ENCODE measurements at places on chromosomes 2 and 18. TPM values are rescaled to one million over a fixed set of nuclear protein-coding genes. Genes with fewer than 3 reads are reported as not detected.

Gene SERPINB12
- polyA plus RNA-seq = not detected

Gene APOB
- polyA plus RNA-seq = not detected

GRCh38 chr2:120992791-120993555, 257.3 kb downstream of the GLI2 start:
- no peak for DNase-seq

DNA sequence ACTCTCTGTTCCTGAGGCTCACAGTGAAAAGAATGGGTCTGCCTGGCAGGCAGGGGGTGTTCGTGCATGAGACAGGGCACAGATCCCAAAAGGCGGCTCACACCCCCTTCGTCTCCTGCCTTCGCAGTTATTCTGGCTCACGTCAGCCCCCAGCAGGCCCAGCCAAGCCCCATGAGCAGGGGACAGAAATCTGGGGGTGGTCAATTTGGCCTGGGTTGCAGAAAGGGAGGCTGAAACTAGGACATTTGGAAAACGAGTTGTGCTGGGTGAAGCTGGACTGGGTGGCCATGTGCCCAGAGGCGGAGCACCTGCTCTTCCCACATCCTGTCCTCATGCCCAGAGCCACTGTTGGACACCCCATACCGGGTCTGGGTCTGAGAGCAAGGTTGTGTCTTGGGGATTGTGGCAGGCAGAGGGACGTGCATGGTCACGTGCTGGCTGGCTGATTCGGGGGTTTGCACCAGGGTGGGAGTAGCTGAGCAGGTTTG, 99.0 kb upstream of the MCFD2 start:
- DNase-seq = no peak

DNA sequence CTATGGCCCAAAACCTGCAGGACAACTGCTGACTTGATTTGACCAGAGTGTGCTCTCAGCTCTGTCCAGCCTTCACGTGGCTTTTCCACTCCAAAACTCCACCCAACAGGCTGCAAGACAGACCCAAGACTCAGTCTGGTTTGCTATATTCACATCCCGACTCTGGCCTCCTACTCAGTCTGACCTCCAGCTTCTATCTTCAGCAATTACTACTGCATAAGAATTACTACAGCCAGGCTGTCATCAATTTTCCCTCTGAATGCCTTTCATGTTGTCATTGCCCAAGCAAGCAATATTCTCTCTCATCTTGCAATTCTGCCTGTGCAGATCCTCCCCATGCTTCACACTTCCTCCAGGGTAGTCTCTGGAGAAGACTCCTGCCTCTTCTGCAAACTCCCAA, 53.6 kb upstream of the GYPC start:
- DNase-seq = no peak

GRCh38 chr2:199509403-199509802, 51.7 kb upstream of the SATB2 start:
- no peak for DNase-seq

- DNase-seq = no peak
These were observed 467.6 kb downstream of the PTPRM start for GRCh38 chr18:8034674-8035073.

- peak; percentile 90 for DNase-seq
These were observed 14.6 kb upstream of the AFG3L2 start for GRCh38 chr18:12391487-12392165.

DNA sequence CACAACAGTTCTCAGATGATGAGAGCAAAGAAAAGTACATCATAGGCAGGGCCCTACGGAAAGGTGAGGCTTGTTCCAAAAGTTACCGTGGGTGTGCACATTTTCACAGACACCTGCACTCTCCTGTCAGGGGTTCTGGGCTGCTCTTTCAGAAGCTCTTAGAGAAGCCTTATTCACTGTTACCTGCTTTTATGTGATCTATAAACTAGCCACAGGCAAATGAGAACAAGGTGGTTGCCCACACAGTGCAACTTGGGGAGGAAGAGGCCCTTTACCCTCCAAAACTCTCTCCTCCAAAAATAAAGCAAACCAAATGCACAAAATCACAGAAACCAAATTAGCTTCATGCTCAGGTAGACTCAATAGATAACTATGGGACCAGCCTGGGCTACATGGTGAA, 11.1 kb upstream of the CUL3 start:
- no peak for DNase-seq

DNA sequence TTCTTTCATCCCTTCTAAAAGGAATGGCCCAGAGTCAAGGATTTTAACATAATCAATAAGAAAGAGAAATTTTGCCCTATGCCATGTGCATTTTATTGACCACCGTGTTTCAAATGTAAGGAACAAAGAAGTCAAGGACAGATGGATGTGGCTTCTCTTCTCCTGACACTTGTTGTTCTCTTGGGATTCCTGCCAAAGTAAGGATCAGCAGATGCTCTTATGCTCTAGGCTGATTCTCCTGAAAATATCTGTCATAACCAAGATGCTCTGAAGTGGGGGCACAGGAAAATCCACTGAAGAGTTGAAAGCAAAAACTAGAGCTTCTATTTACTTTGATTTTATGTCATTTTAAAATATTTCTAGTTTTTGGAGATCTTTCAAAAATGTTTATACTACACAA, 72.9 kb upstream of the SYT4 start:
- DNase-seq = no peak

DNA sequence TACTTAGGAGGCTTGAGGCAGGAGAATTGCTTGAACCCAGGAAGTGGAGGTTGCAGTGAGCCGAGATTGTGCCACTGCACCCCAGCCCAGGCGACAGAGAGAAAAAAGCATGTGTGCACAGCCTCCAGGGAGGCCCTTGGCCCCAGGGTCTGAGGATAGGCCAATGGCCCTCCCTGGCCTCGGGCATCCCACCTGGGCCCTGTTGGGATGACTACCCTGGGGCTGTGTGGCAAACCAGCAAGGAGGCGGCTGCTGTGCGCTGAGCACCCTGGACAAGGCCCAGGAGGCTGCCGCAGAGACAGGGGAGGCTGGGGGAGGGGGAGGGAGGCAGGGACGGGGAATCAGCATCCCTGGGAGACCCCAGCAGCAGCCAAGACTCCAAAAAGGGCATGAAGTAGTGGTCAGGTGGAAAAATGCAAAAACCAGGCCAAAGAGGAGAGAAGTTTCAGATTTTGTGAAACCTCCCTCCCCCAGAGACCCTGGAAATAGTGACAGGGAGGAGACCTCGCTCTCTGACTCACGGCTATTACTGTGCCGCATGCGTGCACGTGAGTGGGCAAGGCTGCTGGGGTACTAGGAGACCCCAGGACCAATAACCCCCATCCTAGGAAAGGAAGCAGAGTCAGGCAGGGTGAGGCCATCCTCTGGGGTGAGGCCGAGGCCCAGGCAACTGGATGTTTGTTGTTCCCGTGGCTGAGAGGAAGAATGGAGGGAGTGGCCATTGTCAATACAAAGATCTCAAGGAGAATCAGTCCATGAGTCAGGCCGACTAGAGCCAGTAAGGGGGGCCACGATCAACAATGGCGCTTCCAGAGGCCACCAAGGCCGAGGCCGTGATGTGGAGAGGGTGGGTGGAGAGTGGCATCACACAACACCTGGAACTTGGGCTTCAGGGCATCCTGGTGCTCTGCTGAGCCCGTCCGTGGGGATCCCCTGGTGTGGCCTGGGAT, 16.0 kb upstream of the B3GNT7 start:
- no peak for DNase-seq

GRCh38 chr2:241507430-241508239, 749 bp downstream of the STK25 start:
- peak; percentile 79 for DNase-seq

Measured in GM23248 (cell line).